Spleen (tissue), 13 donors: ENCODE measurements at places on chromosomes 1 and 21. TPM values are rescaled to one million over a fixed set of nuclear protein-coding genes. Genes with fewer than 3 reads are reported as not detected.

The DNAH14 gene
- total RNA-seq: 6.3 TPM

DNA sequence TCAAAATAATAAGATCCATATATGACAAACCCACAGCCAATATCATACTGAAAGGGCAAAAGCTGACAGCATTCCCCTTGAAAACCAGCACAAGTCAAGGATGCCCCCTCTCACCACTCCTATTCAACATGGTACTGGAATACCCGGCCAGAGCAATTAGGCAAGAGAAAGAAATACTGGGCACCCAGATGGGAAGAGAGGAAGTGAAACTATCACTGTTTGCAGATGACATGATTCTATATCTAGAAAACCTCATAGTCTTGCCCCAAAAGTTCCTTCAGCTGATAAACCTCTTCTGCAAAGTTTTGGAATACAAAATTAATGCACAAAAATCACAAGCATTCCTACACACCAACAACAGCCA lies 442.7 kb downstream of the PTBP2 start:
- no peak for DNase-seq
- no peaks in the 10 kb centered on the region for H3K36me3 ChIP-seq
- H3K4me1 ChIP-seq: peaks cover 5% of the 10 kb centered on the region
- H3K27ac ChIP-seq: no peak overlapping the region

The RUNX3 gene
- total RNA-seq: 76.3 TPM

The KCNK2 gene
- total RNA-seq: 0.17 TPM

- H3K4me1 ChIP-seq: peaks cover 6% of the 10 kb centered on the region
- DNase-seq: no peak
- H3K27ac ChIP-seq: no peak overlapping the region
- H3K36me3 ChIP-seq: no peaks in the 10 kb centered on the region
Observed at GRCh38 chr1:103514920-103515503, 10.5 kb upstream of the RNPC3 start.

The PDZK1 gene
- 0.41 TPM for total RNA-seq

- H3K4me3 ChIP-seq: no peak overlapping the region
- no peaks in the 10 kb centered on the region for H3K36me3 ChIP-seq
- no peaks in the 10 kb centered on the region for H3K27me3 ChIP-seq
- no peak overlapping the region for H3K27ac ChIP-seq
- no peak for DNase-seq
Observed at GRCh38 chr1:100699744-100700143, 19.8 kb upstream of the VCAM1 start.

- peak; percentile 51 for DNase-seq
- peaks cover 84% of the 10 kb centered on the region for H3K36me3 ChIP-seq
- H3K27ac ChIP-seq: no peak overlapping the region
- H3K4me3 ChIP-seq: no peak overlapping the region
- H3K4me1 ChIP-seq: no peaks in the 10 kb centered on the region
Observed at GRCh38 chr1:29148656-29149491, 25.2 kb upstream of the TMEM200B start.

The DNAJB4 gene
- total RNA-seq: 66.2 TPM

GRCh38 chr1:43143441-43143888 lies 28.6 kb downstream of the EBNA1BP2 start:
- H3K4me1 ChIP-seq: peaks cover 12% of the 10 kb centered on the region
- H3K4me3 ChIP-seq: no peak overlapping the region
- H3K27ac ChIP-seq: no peak overlapping the region

DNA sequence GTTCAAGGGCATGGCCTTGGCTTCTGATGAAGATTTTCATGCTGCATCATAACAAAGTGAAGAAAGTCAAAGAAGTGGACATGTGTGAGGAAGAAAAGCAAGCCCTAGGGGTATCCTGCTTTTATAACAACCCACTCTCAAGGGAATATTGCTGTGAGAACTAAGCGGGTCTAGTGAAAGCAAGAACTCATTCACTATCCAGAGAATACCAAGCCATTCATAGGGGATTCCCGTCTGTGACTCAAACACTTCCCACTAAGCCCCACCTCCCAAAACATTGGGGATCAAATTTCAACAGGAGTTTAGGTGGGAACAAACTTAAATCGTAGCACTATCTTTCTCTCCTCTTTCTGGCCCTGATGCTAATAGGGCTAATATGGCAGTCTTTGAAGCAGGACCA lies 98.5 kb upstream of the CTTNBP2NL start:
- H3K27me3 ChIP-seq: no peaks in the 10 kb centered on the region
- no peak overlapping the region for H3K27ac ChIP-seq
- H3K4me1 ChIP-seq: no peaks in the 10 kb centered on the region

The OR2T2 gene
- total RNA-seq: 0.60 TPM

The INAVA gene
- 1.4 TPM for total RNA-seq

The NHLH2 gene
- not detected for total RNA-seq

The RGS13 gene
- 1.7 TPM for total RNA-seq

GRCh38 chr1:34982820-34983376 lies 2.2 kb downstream of the TMEM35B start:
- H3K27me3 ChIP-seq: no peaks in the 10 kb centered on the region
- peaks cover 45% of the 10 kb centered on the region for H3K4me1 ChIP-seq

- no peaks in the 10 kb centered on the region for H3K4me1 ChIP-seq
- H3K36me3 ChIP-seq: no peaks in the 10 kb centered on the region
- no peak overlapping the region for H3K27ac ChIP-seq
- H3K4me3 ChIP-seq: no peak overlapping the region
- no peaks in the 10 kb centered on the region for H3K27me3 ChIP-seq
- no peak for DNase-seq
Observed at GRCh38 chr1:34743775-34744174, 11.1 kb upstream of the GJB5 start.

The KPRP gene
- not detected for total RNA-seq

DNA sequence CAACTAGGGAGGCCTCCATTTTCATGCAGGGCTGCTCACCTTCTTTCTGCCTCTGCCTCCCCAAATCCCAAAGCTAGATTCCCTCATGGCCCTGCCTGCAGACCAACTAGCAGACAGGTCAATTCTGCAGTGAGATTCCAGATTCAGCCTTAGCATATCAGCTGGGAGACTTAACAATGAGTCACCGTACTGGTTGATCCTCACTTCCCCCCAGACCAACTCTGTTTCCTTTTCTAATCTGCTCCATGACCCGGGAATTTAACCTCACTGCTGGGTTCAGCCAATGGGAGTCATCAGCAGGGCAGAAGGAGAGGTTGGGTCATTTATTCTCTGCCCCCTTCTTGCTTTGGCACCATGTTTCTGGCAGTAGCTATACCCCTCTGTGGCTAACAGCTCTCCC lies 140.6 kb upstream of the GRIK3 start:
- no peak overlapping the region for H3K4me3 ChIP-seq
- DNase-seq: no peak
- no peaks in the 10 kb centered on the region for H3K4me1 ChIP-seq
- no peaks in the 10 kb centered on the region for H3K27me3 ChIP-seq
- H3K36me3 ChIP-seq: no peaks in the 10 kb centered on the region

DNA sequence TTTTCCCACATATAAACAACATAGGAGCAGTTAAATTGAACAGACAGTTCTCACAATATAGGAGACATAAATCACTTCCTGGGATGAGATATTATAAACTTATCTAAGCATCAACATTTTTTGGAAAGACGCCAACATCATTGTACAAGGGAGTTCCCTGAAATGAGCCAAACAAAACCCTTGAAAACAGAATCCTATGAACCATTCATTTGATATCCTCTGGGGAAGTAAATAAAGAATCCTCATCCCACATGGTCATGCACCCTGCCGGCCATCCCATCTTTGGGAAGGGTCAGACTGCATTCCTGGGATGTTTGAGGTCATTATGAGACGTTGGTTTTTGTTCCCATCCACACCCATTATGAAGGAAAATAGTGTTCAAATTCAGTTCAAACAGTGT lies 111.8 kb upstream of the USP25 start:
- H3K4me1 ChIP-seq: no peaks in the 10 kb centered on the region
- H3K36me3 ChIP-seq: no peaks in the 10 kb centered on the region
- no peak overlapping the region for H3K4me3 ChIP-seq
- H3K27me3 ChIP-seq: no peaks in the 10 kb centered on the region

The AQP10 gene
- total RNA-seq: 1.3 TPM

GRCh38 chr1:211267204-211267857 lies 8.2 kb downstream of the RCOR3 start:
- H3K27ac ChIP-seq: no peak overlapping the region
- H3K4me1 ChIP-seq: peaks cover 20% of the 10 kb centered on the region
- DNase-seq: no peak
- H3K4me3 ChIP-seq: no peak overlapping the region

DNA sequence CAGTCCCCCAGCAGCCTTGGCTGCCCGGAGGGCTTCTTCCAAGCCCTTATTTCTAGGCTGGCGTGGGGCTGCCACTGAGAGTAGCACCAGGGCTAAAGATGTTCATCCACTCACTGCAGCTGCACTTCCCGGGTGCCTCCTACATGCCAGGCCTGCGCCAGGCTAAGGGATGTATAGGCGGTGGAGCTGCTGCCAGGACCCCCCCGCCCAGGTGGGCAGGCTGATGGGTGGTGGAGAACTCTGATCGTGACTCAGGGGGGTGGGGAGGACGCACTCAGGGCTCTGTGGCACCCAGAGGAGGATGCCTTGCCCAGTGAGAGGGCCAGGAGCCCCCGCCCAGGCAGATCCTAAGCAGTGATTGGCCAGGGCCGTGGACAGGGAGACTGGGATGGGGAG lies 34.1 kb downstream of the CFAP74 start:
- H3K4me3 ChIP-seq: no peak overlapping the region
- no peaks in the 10 kb centered on the region for H3K27me3 ChIP-seq
- no peaks in the 10 kb centered on the region for H3K36me3 ChIP-seq
- no peak for DNase-seq
- H3K27ac ChIP-seq: no peak overlapping the region

The KRTAP10-3 gene
- total RNA-seq: not detected

The EYA3 gene
- 21.7 TPM for total RNA-seq

The BEND5 gene
- total RNA-seq: 11.0 TPM

DNA sequence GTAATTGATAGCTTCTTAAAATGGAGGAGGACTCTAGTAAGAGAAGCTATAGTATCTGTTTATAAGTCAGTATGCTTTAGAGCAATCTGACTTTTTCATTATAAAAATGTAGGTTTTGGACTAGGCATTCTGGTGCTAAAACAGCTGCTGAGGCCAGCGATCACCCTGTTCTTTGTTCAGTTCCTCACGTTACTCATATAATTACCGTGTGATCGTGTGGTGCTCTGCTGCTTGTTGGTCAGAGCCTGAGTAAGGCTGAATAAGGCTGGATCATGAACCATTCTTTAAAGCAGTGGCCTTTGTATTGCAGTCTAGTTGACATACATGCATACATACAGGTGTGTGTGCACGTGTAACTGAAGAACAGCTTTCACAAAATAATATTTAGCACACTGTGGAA lies 25.2 kb downstream of the CDC42 start:
- no peak for DNase-seq
- H3K27ac ChIP-seq: no peak overlapping the region
- peaks cover 89% of the 10 kb centered on the region for H3K4me1 ChIP-seq
- H3K4me3 ChIP-seq: no peak overlapping the region
- H3K36me3 ChIP-seq: peaks cover 16% of the 10 kb centered on the region
- no peaks in the 10 kb centered on the region for H3K27me3 ChIP-seq

The HHIPL2 gene
- 0.54 TPM for total RNA-seq

The ROR1 gene
- 5.0 TPM for total RNA-seq

GRCh38 chr1:233240829-233241682 lies 54.5 kb downstream of the PCNX2 start:
- peak overlapping the region; percentile 14 for H3K27ac ChIP-seq
- no peaks in the 10 kb centered on the region for H3K36me3 ChIP-seq
- DNase-seq: peak; percentile 86
- H3K4me1 ChIP-seq: peaks cover 7% of the 10 kb centered on the region
- no peak overlapping the region for H3K4me3 ChIP-seq

The S100A3 gene
- total RNA-seq: not detected
